ENCODE measurements at places on chromosomes 12 and 14. TPM values are rescaled to one million over a fixed set of nuclear protein-coding genes. Genes with fewer than 3 reads are reported as not detected.
A peak's percentile ranks its signal among the peaks of the same experiment; 100 is the strongest.

GRCh38 chr14:74710480-74710879, 2.4 kb downstream of the AREL1 start:
- H3K27me3 ChIP-seq = no peaks in the 10 kb centered on the region
- H3K36me3 ChIP-seq = peaks cover 2% of the 10 kb centered on the region
- H3K27ac ChIP-seq = no peak overlapping the region
- DNase-seq = no peak
- no peak overlapping the region for H3K4me3 ChIP-seq
- H3K4me1 ChIP-seq = peaks cover 3% of the 10 kb centered on the region

GRCh38 chr12:25591144-25591543, 38.1 kb upstream of the LMNTD1 start:
- H3K4me1 ChIP-seq = no peaks in the 10 kb centered on the region
- no peaks in the 10 kb centered on the region for H3K36me3 ChIP-seq
- DNase-seq = no peak
- H3K27ac ChIP-seq = no peak overlapping the region
- no peaks in the 10 kb centered on the region for H3K27me3 ChIP-seq

The KANSL2 gene
- 23.4 TPM for total RNA-seq

- peaks cover 3% of the 10 kb centered on the region for H3K4me1 ChIP-seq
- no peak overlapping the region for H3K4me3 ChIP-seq
- no peaks in the 10 kb centered on the region for H3K27me3 ChIP-seq
- H3K36me3 ChIP-seq = no peaks in the 10 kb centered on the region
- DNase-seq = no peak
Observed at GRCh38 chr14:56273951-56274350, 155.7 kb downstream of the PELI2 start.

GRCh38 chr14:79544698-79545070, 666.6 kb downstream of the DIO2 start:
- peaks cover 9% of the 10 kb centered on the region for H3K4me1 ChIP-seq

DNA sequence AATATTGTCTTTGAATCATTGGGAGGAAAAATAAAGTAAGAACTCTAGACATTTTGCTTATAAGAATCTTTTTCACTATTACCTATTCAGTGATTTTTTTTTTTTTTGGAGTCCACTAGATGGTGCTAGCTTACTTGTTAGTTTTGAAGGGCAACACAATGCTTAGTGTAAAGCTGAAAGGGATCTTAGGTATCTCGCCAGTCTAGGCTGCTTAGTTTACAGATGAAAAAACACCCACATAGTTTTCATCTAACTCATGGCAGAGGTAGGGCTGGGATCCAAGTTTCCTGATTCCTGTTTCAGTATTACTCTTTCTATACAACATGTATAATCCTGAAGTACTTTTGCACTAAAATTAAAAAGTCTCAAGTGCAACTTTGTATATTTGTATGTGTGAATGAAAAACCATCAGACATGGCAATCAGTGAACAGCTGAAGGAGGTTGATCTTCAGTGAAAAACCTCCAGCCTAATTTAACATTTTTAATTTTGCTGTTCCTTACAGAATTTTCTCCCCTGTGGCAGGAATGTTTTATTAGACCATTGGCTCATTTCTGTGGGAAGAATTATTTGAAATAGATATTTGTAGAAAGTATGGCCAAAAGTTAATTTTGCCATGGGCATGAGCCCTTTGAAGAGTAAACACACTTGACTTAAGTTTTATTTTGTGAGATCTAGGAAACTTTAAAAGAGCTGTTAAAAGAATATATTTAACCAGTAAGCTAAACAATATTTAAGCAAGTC, 40.7 kb downstream of the LRRIQ1 start:
- no peaks in the 10 kb centered on the region for H3K27me3 ChIP-seq
- DNase-seq = no peak
- H3K4me1 ChIP-seq = no peaks in the 10 kb centered on the region

DNA sequence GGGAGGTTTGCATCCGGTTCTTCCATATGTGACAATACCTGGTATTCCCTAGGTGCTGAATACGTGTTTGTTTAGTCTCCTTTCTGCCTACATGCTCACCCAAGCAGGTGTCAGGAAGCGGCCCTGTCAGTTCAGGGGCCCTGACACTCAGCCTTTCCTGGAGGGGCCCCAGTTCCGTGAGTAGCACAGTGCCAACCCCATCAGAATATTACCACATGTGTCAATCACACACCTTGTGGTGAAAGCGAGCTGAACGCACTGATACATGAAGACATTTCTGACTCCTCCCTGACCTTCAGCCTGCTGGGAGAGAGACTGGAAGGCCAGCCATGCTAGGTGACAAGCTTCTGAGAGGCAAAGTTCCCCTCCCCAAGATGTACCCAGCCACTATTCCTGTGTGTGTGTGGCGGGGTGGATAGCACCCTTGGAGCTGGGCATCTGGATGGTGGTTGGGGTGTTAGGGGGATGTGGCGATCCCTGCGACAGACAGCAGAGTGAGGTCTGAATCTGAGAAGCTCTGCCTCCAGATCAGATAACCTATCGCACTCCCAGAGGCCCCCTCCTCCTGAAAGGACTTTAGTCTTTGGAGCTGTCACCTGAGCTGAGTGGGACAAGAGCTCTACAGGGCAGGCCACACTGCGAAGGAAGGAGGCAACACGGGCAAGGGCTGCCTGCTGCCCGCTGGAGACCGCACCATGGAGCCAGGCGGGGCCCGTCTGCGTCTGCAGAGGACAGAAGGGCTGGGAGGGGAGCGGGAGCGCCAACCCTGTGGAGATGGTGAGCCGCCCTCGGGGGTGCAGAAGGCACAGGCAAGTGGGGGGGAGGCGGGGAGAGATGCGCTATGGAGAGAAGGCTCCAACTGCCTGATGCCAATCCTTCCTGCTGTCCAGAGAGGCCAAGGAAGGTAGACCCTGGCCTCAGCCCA, at the start of gene SOAT2:
TSS of gene SOAT2 (plus strand) at position 604 of the 925 bp plus-strand sequence. CDS start at position 696, 92 bp downstream.
- no peaks in the 10 kb centered on the region for H3K4me1 ChIP-seq
- peak; percentile 75 for DNase-seq
